RWPE2 (cell line): ENCODE measurements at places on chromosomes 11 and 22.

DNA sequence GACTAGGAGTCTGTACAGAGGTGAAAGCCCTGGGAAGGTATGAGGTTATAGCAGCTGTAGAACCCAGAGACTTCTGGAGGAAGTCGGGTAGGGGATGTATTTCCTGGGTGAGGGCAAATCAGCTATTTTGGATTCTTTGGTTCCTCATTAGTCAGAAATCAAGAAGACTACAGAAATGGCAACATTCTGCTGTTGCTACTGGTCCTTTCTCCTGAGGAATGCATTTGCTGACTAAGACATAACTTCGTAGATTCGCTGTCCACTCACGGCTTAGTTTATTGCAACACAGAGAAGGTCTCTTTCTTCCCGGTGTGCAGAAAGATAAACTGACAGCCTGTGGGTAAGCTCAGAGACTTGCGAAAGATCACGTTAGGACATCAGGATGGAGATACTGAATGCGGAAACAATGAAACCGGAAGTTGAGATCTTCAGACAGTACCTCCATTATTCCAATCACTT, 25.3 kb upstream of the SESN3 start:
- no peak for DNase-seq

DNA sequence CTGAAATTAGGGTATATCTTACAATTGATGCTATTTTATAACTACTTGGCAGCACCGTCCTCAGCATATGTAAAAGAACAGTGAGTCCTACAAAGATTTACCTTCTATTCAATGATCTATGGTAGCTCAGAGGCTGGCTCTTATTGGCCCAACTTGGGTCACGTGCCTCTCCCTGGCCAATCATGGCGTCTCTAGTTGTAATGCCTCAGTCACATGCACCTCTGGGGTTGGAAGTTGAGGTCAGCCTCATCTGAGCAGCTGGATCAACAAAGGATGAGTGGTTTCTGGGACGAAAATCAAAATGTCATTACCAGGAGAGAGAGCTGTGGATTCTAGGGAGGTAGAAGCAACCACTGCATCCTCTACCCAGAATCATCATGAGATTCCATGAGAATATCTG, 22.9 kb upstream of the ASPHD2 start:
- DNase-seq, result no peak

DNA sequence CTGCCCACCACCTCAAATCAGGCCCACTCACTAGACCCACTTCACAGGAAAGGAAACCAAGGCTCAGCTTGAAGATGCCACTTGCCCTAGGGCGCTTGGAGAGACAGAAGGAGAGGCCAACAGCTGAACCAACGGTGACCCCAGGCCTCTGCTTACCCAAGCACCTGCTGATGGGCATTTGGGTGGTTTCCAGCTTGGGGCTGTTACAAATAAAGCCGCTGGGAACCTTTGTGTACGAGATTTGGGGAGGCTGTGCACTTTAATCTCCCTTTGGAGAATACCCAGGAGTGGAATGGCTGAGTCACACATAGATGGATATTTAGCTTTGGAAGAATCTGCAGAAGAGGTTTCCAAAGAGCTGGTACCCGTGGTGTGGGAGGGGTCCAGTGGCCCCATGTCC, 50.9 kb upstream of the LINC01488 start:
- DNase-seq, result no peak

- DNase-seq, result no peak
Observed at GRCh38 chr11:6061475-6061874, 30.9 kb upstream of the OR56A1 start.

DNA sequence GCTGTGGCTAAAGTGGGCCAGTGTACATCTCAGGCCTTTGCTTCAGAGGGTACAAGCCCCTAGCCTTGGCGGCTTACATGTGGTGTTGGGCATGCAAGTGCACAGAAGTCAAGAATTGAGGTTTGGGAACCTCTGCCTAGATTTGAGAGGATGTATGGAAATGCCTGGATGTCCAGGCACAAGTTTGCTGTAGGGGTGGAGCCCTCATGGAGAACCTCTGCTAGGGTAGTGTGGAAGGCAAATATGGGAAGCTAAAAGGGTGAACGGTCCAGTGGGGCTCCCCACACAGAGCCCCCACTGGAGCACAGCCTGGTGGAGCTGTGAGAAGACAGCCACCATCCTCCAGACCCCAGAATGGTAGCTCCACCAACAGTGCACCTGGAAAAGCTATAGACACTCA, 28.5 kb upstream of the PGR start:
- DNase-seq, result no peak

DNA sequence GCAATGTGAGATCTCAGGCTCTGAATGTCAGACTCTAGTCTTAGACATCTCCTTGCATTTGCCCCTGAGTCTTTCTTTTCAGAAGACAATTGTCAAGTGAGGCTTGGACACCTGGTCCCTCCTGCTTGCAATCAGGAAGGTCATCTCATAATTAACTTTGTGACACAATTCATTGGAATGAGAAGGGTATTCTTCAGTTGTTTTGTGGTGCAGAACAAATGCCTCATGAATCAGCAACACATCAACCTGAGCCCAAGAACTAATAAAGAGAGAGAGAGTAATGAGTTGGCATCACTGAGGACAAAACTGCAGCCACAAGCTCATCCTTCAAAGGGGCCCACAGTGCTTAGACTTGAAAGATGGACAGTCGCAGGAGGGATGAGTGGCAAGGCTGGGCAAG, 375.8 kb downstream of the INSC start:
- no peak for DNase-seq

DNA sequence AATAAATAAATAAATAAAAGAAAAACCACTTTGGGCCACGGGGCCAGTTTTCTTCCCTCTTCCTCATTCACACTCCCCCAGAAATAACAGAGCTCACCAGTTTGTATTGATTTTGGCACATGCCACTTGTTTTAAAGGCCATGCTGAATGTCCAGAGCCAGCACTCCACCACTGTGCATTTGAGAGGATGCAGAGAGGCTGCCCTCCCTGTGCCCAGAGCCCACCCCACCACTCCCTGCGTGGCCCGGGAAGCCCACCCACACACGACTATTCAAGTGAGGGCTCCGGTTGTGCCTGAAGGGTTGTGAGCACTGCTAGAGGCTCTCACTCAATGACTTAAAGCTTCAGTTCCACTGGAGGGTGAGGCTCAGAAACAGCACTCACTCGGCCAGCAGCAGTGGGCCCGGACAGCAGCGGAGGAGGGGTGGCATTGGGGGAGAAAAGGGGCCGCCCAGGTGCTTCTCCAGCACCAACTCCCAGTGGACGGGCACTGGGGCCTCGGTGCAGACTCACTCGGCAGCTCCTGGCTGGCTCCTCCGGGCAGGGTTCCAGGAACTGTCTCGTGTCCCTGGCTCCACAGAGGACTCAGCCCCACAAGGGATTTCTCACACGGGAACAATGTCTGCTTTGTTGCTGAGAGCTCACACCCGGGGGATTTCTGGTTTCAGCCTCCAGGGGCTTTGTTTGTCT, 112.7 kb downstream of the SHANK2 start:
- no peak for DNase-seq

GRCh38 chr22:49464037-49464436, 363.6 kb downstream of the BRD1 start:
- no peak for DNase-seq

DNA sequence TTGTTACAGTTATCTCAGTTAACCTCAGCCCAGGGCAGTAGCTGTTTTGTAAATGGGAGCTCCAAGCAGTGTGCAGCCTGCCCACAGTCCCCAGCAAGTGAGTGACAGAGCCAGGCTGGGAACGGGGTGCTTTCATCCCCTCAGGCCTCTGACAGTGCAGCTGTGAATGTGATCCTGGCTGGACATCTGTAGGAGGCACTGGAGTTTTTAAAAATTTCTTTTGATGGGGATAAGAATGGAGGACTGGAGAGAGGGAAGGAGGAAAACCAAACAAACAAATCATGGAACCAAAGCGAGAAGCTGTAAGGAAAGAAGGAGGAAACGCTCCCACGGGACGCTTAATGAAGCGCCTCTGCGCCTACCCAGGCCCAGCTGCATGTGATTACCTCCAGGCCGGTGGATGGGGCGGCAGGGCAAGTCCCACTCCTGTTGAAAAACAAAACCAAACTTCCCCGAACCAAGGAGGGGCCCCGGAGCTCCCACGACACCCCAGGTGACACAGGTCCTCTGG, 40.6 kb downstream of the SCUBE1 start:
- no peak for DNase-seq

GRCh38 chr11:18802381-18803257, 11.0 kb upstream of the PTPN5 start:
- no peak for DNase-seq

DNA sequence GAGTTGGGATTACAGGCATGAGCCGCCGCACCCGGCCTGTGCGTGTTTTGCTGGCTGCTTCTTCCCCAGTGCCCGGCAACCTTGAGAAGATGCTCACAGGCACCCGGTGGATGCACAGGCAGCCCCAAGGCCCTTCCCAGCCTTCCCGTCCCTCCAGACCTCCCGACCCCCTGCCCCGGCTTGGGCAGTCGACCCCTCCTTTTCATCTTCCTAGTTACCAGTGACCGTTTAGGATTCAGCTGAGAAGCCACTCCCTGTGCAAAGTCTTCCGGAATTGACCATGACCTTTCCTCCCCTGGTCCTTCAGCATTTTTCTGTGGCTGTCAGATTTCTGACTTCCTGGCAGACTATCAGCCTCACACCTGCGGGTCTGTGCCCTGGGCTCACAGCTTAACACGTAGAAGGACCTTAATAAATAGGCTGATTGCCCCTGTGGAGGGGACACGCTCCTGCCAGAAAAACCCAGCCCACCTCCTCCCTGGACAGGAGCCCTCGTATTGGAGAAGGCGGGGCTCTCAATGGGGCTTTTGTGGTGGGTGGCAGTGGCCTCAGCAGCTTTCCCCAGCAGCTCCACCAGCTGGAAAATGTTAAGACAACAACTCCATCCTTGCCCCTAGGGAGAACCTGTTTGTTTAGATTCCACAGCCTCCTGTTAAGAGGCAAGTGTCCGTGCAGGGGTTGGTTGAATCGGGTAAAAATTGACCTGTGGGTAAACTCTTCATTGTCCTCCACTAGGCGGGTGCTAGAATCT, 10.4 kb upstream of the ANO1 start:
- peak; percentile 44 for DNase-seq

GRCh38 chr22:44646668-44647067, 55.3 kb upstream of the PRR5 start:
- DNase-seq, result no peak

GRCh38 chr11:66856496-66857233, at the start of gene LRFN4:
TSS of gene LRFN4 (plus strand) at chr11:66857064. CDS start at chr11:66857745, 681 bp downstream.
- DNase-seq, result peak; percentile 73

DNA sequence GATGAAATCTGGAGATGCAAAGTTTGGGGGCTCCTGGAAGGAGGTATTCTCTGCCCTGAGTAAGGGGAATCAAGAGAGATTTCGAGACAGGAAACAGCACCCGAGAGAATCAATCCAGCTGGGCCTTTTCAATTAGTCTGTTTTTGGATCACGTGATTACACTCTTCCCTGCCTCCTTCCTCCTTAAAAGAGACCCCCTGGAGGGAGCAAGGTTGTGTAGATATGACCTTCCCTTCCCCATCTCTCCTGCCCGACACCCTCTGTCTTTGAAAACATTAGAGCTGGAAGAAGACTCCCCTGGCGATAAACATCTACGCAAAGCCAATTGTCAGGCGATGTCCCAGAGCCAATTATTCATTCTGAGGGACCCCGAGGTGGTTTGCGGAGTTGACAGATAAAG, 407.9 kb downstream of the MIAT start:
- no peak for DNase-seq

GRCh38 chr11:75577207-75577606, 15.2 kb downstream of the SERPINH1 start:
- DNase-seq, result no peak

DNA sequence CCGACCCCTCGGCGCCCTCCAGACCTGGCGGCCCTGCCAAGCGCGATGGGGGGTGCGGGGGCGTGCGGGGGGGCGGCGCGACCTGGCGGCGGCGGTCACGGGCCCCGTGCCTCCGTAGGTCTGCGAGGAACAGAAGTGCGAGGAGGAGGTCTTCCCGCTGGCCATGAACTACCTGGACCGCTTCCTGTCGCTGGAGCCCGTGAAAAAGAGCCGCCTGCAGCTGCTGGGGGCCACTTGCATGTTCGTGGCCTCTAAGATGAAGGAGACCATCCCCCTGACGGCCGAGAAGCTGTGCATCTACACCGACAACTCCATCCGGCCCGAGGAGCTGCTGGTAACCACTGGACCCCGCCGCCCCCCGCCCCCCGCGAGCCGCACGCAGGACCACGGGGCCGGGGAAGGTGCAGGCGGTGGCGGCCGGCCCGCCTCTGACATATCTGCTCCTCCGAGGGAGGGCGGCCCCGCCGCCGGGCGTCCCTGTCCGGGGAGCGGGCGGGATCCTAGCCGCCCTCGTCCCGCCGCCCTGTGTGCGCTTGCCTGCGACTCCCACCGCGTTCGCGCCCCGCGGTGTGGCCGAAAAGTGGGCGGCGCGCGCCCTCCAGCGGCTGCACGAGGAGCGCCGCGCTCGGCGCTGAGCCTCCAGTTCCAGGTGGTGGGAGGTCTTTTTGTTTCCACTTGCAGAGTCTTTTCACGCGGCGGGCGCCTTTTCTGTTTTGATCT, 2.1 kb downstream of the CCND1 start:
- DNase-seq, result peak; percentile 66

DNA sequence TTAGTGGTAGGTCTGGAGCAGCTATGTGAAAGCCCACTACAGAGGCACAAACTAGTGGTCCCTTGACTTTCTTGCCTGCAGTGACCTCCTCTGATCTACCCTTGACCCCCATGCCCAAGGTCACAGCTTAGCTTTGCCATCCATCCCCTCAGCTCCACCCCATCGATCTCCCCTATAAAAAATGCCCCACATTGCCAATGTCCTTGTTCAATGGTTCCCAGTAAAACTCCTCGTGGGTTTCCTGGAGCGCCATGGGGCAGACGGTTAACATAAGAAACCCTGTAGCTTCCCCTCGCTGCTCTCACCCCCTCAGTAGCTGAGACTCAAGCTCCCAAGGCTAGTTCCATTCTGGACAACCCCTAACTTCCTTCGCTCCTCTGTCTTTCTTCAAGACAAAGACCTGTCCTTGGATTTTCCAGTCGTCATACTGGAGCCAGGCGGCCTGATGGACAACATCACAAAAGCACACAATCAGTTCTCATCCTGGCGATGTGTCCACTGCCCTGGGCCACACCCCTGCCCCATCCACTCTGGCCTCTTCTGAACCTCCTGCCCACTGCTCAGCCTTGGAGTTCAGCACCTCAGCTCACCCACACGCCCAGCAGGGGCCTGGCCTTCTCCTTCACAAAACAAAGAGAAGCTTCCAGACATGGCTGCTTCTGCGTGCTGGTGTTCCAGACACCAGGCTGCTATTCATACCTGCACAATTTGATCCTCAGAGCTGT, 1429.3 kb downstream of the BRD1 start:
- DNase-seq, result no peak
